ENCODE measurements at places on chromosomes 7 and 10.
A peak's percentile ranks its signal among the peaks of the same experiment; 100 is the strongest.

DNA sequence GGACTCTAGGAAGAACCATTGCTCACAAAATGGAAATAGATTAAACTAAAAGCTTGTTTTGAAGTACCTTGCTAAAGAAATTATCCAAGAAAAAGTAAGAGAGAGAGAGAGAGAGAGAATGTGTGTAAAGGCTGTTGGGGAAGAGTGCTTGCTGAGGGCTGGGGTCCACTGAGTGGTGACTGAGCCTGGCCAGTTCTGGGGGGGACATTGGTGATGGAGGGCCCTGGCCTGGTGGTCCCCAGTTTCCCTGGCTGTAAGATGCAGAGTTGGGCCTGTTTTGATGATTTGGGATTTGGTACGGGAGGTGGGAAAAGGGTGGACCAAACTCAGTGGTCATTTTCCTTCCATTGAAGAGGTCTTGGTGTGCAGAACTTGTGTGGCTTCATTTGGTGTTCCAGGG is 880 bp downstream of the RAMP3 start:
- H3K27ac ChIP-seq = peak overlapping the region; percentile 96
- no peak for DNase-seq
- H3K4me3 ChIP-seq = peak overlapping the region; percentile 66
- peaks cover 38% of the 10 kb centered on the region for H3K4me1 ChIP-seq
- H3K36me3 ChIP-seq = no peaks in the 10 kb centered on the region

DNA sequence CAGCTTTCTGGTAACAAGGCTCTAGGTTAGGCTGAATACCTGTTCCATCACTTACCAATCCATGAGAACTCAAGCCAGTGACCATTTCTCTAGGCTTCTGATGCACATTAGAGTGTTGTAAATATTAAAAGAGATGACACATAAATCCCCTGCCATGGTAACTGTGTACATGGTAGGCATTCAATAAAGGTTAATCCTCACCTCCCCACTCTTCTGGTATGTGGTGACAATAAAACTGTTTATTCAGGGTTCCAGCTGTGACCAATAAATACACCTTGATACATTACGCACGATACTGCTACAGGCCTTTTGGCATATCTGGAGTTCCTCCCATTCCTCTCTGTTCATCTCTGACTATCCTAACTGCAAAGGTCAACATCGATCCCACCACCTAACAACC is 171.9 kb downstream of the SRPK2 start:
- no peak for DNase-seq
- peaks cover 4% of the 10 kb centered on the region for H3K4me1 ChIP-seq
- H3K36me3 ChIP-seq = no peaks in the 10 kb centered on the region

DNA sequence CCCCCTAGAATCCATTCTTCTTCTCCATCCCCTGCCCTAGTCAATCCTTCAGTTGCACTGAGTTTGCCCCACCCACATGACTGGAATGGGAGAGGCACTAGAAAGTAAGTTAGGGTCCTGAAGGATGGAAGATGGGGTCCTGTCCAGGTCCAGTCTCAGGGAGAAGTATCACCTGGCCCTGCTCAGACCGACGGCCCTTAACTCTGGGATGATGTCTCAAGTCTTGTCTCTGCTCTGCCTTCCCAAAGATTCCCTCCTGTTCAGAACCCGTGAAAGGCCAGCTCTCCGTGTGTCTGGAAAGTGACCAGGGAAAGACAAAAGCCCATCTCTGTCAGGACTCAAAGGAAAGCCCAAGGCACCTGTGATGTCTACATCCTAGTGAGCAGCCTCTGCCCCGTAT is 88.8 kb downstream of the OAT start:
- no peaks in the 10 kb centered on the region for H3K4me1 ChIP-seq
- no peak overlapping the region for H3K4me3 ChIP-seq
- no peak overlapping the region for H3K27ac ChIP-seq
- H3K27me3 ChIP-seq = no peaks in the 10 kb centered on the region
- no peaks in the 10 kb centered on the region for H3K36me3 ChIP-seq

- no peak overlapping the region for H3K27ac ChIP-seq
- no peak overlapping the region for H3K4me3 ChIP-seq
- H3K4me1 ChIP-seq = no peaks in the 10 kb centered on the region
- H3K27me3 ChIP-seq = no peaks in the 10 kb centered on the region
- no peak for DNase-seq
These were observed 972.5 kb upstream of the CELF2 start for GRCh38 chr10:10044922-10045764.

- no peak overlapping the region for H3K4me3 ChIP-seq
- no peaks in the 10 kb centered on the region for H3K4me1 ChIP-seq
- no peak for DNase-seq
- no peaks in the 10 kb centered on the region for H3K27me3 ChIP-seq
These were observed 69.7 kb upstream of the PPP1R3C start for GRCh38 chr10:91702620-91703019.

DNA sequence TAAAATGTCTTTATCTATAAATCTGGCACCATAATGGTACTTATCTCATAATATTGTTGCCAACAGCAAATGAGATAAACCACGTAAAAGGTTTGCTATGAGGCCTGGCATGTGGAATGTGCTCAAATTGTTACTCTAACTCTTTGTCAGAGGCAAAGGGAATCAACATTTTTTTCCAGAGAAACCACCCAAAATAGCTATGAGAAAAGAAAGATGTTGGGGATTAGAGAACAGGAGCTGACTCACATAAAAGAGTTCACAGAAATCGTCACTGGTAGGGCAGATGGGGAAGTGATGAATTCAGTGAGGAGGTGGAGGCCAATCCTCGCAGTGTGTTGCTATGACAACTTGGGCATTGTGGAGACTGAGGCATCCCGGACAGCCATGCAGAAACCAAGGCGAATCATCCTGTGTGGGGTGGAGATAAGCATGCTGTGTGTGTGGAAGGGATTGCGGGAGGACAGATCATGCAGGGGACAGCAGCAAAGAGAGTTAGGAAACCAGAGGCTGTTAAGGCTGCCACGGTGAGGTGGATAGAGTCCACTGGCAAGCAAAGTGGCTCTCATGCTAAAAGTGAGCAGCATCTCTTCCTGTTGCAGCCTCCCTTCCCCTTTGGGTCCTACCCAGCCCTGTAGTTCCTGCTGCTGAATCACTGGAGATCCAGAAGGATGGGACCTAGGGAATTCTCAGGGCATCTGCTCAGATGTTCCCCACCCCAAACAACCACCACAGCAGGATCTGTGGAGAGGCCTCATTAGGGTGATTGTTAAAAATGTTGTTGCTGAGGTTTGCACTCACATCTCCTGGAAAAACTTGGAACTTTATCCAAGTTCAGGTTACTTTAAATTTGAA is 103.9 kb downstream of the CUBN start:
- no peak overlapping the region for H3K4me3 ChIP-seq

- peaks cover 11% of the 10 kb centered on the region for H3K4me1 ChIP-seq
- H3K27ac ChIP-seq = no peak overlapping the region
- no peaks in the 10 kb centered on the region for H3K36me3 ChIP-seq
- DNase-seq = no peak
- H3K4me3 ChIP-seq = no peak overlapping the region
- H3K27me3 ChIP-seq = no peaks in the 10 kb centered on the region
These were observed 34.6 kb downstream of the AGK start for GRCh38 chr7:141585592-141586510.

GRCh38 chr10:125216861-125217260 is 56.5 kb upstream of the CTBP2 start:
- H3K4me1 ChIP-seq = no peaks in the 10 kb centered on the region
- H3K36me3 ChIP-seq = no peaks in the 10 kb centered on the region
- DNase-seq = no peak
- H3K4me3 ChIP-seq = no peak overlapping the region
- H3K27ac ChIP-seq = no peak overlapping the region

- no peaks in the 10 kb centered on the region for H3K36me3 ChIP-seq
- H3K4me1 ChIP-seq = no peaks in the 10 kb centered on the region
- no peak for DNase-seq
- H3K27me3 ChIP-seq = peaks cover 21% of the 10 kb centered on the region
- no peak overlapping the region for H3K4me3 ChIP-seq
- no peak overlapping the region for H3K27ac ChIP-seq
These were observed 163.0 kb downstream of the FGFR2 start for GRCh38 chr10:121435099-121435875.

- peaks cover 10% of the 10 kb centered on the region for H3K4me1 ChIP-seq
- no peak for DNase-seq
- no peaks in the 10 kb centered on the region for H3K27me3 ChIP-seq
- no peaks in the 10 kb centered on the region for H3K36me3 ChIP-seq
These were observed 137.0 kb downstream of the TMEM178B start for GRCh38 chr7:141210862-141211261.

DNA sequence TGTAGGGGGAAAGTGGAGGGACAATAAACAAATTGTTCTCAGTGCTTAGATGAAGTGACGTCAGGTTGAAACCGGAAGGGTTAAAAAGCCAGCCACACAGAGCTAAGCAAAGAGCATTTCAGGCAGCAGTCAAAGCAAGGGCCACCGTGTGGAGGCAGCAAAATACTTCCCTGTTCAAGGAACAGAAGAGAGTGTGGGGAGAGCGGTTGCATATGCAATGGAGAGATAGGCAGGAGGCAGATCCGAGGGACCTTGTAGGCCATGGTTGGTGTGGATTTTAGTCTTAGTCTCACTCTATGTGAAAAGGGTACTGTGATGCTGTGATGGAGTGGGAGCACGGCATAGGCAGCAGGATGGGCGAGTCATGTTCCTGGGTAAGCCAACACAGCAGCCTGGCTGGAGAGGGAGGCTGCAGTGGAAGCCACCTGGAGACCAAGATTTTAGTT is 3.8 kb upstream of the STN1 start:
- H3K4me3 ChIP-seq = no peak overlapping the region
- no peaks in the 10 kb centered on the region for H3K27me3 ChIP-seq
- H3K36me3 ChIP-seq = no peaks in the 10 kb centered on the region
- peaks cover 15% of the 10 kb centered on the region for H3K4me1 ChIP-seq
- no peak for DNase-seq

DNA sequence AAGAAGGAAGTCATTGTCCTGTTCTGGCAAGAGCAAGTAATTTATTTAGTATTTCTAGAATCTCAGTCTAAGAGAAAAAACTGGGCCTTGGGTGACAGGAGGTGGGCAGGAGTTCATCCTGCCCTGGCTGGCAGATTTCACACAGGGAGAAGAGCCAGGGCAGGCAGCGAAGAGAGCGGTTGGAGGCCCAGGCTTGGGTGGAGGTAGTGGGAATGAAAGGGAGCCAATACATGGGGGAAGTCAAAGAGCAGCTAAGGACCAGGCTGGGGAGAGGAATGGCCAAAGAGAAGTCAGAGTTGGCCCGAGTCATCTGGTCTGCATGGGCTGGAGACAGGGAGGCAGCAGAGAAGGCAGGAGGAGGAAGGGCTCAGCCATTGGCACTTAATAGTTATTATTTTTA is 51.4 kb downstream of the HECW1 start:
- no peaks in the 10 kb centered on the region for H3K27me3 ChIP-seq
- DNase-seq = no peak
- no peaks in the 10 kb centered on the region for H3K36me3 ChIP-seq
- H3K4me3 ChIP-seq = no peak overlapping the region

DNA sequence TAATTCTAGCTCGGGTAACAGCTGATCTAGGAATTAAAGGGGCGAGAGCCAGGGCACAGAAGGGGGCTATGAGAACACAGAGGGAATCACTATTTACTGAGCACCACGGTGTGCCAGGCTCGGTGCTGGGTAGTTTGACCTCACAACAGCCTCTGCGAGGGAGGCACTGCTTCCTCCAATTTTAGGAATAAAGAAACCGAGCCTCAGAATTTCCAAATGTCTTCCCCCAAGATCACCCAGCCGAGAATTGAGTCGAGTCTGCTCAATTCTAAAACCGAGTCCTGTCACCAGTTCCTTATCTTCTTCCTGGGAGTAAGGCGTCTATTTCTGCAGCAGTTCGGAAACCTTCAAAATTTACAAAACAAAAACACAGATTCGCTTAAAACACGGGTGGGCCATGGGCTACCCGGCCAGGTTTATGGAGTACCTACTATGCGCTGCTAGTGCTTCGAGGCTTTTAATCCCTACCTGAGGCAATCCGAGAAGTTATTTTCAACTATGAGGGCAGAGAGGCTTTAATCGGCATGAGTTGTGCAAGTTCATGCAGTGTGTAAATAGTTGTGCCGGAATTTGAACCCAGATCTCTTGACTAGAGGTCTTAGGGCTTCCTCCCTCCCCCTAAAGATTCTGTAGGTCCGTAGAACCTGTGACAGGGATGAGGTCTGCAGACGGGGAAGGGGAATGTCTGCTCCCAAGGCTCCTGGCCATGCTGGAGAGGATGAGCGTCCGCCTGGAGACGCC is 872 bp upstream of the HMX2 start:
- DNase-seq = no peak
- H3K27me3 ChIP-seq = peaks cover 100% of the 10 kb centered on the region
- H3K4me1 ChIP-seq = peaks cover 69% of the 10 kb centered on the region
- H3K36me3 ChIP-seq = no peaks in the 10 kb centered on the region
- H3K4me3 ChIP-seq = no peak overlapping the region

DNA sequence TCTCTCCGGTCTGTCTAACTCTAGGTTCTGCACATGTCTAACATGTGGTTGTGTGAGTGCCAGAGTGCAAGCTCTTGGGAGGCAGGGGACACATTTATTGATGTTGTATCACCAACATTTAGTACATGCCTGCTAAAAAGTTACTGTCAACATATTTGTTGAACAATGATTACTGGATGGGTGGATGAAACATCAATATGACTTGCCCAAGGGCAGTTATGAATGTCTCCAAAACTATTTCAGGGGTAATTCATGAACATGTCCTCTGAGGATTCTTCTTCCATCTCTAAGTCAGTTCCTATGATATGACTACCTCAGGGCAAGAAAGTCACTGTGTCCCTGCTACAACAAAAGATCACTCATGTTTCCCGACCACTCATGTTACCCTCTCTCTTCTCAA is 91.3 kb upstream of the STEAP1B start:
- H3K27ac ChIP-seq = peak overlapping the region; percentile 85
- no peaks in the 10 kb centered on the region for H3K36me3 ChIP-seq
- H3K27me3 ChIP-seq = no peaks in the 10 kb centered on the region
- peaks cover 15% of the 10 kb centered on the region for H3K4me1 ChIP-seq
- DNase-seq = no peak

DNA sequence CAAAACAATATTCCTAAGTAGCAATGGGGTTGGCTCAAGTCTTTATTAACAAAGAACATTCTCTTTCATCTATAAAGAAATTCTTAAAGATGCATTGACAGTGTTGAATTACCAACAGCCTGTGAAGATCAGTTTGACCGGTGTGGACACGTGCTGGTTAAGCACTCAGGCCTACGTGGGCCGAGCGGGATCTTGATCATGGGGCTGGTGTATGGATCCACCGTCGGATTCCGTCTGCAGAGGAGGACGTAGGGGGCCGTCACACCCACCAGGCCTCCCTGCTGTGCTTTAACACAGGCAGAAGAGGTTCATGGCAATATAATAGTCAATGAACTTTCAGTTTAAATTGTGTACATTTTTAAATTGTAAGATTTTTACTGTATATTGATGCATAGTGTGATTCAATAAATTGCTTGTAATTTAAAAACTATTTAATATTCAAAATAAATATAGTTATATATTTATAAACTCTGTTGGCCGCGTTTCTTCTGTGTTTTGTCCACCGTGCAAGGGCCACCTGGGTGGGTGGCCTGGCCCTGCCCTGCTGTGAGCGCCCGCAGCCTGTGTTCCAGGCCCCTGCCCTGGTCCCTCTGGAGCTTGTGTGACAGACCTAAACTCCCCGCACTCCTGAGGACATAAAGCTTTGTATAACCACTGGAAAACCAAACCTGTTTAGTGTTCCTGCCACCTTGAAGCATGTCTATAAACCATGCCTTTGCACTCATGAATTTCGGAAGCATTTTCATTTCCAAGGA is 1.9 kb upstream of the BHLHA15 start:
- no peak overlapping the region for H3K27ac ChIP-seq
- no peak for DNase-seq
- H3K27me3 ChIP-seq = peaks cover 10% of the 10 kb centered on the region

Data from heart right ventricle (tissue), 16 donors.